ENCODE measurements at places on chromosomes 11 and 22.

DNA sequence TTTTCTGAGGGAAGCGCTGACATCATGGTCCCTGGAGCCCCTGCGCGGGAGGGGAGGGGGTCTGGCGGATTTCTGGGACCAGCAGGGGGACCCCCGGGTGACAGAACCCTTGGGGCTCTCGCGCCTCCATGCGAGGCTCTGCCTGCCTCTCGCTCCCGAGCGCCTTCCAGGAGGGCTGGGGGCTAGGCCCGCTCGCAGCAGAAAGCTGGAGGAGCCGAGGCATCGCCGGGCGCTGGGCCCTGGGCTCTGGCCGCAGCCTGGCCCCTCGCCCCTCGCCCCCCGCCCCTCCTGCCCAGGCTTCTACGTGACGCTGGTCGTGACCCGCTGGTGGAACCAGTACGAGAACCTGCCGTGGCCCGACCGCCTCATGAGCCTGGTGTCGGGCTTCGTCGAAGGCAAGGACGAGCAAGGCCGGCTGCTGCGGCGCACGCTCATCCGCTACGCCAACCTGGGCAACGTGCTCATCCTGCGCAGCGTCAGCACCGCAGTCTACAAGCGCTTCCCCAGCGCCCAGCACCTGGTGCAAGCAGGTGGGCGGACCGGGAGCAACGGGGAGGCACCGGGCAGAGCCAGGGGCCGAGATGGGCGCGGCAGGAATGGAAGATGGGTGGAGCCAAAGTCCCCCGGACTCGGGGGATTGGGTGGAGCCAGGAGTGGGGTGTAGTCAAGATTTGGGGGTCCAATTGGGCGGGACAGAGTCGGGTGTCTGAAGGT lies 5.4 kb downstream of the BEST1 start:
- peak; percentile 84 for DNase-seq

- no peak for DNase-seq
Measured at GRCh38 chr11:133815636-133816035, 29.7 kb downstream of the SPATA19 start.

DNA sequence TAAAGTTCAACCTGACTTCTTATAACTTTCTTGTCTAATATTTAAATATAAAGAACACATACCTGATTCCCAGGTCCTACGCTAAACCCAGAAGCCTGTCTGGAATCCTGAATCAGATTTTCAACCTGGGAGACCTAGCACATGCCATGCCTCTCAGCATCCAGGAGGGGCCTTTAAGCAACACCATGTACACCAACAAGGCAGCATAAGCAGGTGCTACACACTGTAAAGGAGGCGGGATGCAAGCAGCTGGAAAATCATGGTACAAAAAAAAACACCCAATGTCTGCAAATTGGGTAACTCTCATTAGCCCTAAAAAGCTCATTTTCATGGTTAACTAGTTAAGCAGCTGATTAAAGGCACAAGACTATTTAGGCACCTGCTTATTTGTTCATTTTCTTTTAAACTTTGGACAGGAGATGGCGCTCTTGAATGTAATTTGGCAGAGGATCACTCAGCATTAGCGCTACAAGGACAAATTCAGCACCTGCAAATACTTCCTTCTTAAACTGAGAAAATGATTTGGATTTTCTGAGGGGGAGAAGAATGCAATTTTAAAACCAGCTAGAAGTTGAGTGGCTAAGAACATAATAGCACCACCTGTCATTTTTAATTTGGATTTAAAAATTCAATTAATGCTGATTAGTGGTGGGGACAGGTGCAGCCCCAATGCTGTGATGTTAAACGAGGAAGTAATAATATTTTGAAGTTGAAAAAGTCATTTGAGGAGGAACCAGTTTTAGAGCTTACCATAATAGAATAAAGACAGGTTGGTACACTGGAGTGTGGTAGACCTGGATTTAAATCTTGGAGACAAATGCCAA lies 104.0 kb downstream of the FAR1 start:
- no peak for DNase-seq

GRCh38 chr11:118241764-118242098 lies 10.4 kb downstream of the MPZL3 start:
- no peak for DNase-seq

- no peak for DNase-seq
Measured at GRCh38 chr11:126034039-126034932, 28.4 kb downstream of the CDON start.

DNA sequence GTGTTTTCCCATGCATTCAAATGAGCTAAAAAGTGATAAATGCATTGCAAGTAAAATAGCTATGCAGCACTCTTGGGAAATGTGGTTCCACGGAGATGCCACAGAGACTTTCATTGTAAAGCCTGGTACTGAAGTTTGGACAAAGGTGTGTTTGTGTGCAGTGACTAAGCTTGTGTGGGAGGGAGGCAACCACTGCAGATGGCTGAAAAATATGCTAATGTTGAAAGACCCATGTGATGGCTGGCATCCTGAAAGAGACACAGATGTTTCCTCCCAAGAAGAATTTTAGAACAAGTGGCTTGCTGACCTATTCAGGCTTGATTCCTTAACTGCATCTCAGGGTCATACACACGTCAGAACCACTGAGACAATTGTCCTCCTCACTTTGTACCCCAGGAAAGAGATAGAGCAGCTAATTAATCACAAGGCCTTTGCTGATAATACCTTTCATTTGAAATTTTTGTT lies 73.8 kb downstream of the FAM76B start:
- DNase-seq, result no peak

GRCh38 chr11:986270-986951 lies 50.1 kb downstream of the MUC6 start:
- DNase-seq, result peak; percentile 13

- no peak for DNase-seq
Measured at GRCh38 chr11:104546501-104546900, 351.8 kb downstream of the CASP12 start.

DNA sequence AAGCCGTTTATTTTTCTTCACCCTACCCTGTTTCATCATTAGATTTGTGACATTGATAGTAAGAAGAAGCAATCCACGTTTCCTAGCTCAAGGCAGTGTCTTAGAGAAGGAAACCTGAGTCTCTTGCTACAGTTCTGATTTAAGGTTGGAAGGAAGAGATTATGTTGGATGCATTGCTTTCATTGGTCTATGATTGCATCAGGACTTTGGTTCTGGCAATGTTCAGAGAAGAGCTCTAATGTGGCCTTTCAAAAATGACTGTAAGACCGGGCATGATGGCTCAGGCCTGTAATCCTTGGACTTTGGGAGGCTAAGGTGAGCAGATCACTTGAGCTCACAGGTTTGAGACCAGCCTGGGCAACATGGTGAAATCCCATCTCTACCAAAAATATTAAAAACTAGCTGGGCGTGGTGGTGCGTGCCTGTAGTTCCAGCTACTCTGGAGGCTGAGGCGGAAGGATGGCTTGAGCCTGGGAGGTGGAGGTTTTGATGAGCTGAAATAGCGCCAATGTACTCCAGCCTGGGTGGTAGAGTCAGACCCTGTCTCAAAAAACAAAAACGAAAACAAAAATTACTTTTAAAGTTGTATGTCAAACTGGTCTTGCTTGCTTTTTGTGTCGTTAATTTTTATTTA lies 4.1 kb downstream of the NUCB2 start:
- no peak for DNase-seq

- no peak for DNase-seq
Measured at GRCh38 chr11:119803139-119803538, 74.1 kb upstream of the NECTIN1 start.

Measured in Right ventricle myocardium inferior (tissue), 1 donor.